ENCODE measurements at places on chromosomes 1 and 21.

- DNase-seq, result no peak
These were observed 72.9 kb downstream of the CCDC185 start for GRCh38 chr1:223466151-223466550.

DNA sequence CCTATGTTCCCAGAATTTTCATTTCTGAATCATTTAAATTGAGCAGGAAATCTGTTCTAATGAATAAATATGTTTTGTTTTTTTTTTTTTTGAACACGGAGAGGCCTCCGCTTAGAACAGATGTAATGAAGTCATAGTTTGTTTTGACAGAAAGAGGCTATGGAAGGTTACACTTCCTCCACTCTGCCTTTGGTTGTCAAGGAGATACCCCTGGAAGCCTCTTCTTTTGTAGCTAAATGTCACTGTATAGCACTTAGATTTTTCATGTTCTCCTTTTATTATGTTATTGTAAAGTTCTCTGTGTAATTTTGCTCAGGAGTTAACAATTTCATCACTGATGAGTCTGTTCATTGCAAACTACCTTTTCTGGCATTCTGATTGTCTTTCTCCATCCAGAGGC is 22.7 kb upstream of the GNG12 start:
- DNase-seq, result no peak

DNA sequence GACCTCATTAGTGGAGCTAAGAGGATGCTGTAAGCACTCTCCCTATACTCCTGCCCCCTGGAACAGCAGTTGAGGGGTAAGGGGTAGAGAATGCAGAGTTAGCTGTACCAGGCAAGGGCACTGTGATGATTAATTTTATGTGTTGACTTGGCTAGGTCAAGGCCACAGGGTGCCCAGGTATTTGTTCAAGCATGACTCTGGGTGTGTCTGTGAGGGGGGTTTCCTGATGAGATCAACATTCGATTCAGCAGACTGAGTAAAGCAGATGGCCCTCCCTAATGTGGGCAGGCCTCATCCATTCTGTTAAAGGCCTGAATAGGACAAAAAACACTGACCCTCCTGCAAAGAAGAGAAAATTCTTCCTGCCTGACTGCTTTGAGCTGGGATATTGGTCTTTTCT is 110.8 kb downstream of the KCND3 start:
- no peak for DNase-seq

DNA sequence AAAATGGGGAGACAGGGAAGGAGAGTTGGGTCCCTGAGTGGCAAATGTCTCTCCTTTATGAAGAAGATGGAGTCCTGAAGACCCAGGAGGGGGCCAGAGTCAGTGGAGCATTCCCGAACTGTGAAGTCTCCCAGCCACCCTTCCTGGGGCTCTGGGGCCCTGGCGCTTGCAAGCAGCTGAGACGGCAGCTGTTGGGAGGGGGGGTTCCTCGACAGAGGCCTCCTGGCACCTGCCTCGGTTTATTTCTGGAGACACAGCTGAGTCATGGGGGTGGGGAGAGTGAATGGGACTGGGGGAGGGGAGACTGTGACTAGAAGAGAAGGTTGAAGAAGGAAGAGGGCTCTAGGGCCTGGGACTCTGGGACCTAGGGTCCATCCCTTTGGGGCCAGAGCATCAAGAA is 14.0 kb downstream of the NES start:
- peak; percentile 94 for DNase-seq

GRCh38 chr1:212899845-212900244 is 41.8 kb downstream of the FLVCR1 start:
- no peak for DNase-seq

DNA sequence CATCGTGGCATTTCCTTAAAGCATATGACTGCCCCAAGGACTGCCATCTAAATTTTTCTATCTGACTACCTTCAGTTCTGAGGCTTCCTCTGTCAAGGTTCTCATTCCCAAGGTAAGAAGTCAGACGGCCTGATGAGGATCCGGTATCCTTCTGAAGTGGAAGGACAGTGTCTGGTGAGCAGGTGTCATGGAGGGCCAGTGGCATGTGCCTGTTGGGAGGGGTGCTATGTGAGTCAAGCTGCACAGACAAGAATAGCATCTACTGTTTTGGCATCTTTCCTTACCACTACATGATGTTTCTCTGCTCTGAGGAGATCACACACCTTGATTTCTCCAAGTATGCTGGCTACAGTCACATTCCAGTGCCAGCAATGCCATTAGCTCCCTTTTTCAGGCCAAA is 99.6 kb upstream of the RGS1 start:
- no peak for DNase-seq

DNA sequence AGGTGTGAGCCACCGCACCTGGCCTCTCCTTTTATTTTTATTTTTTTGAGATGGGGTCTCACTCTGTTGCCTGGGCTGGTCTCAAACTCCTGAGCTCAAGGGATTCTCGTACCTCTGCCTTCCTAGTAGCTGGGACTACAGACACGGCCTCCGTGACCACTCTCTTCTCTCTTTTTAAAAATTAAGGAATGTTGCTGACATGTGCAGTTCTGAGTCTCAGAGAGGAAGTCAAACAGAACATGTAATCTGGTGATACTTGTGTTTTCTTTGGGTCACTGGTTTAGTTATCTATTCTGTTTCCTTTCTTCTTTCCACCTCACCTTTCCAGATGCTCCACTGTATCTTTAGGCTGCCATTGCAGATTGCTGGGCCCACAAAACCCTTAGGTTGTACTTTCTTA is 2.7 kb downstream of the WDTC1 start:
- DNase-seq, result no peak

GRCh38 chr1:167532375-167532774 is 14.0 kb upstream of the CD247 start:
- no peak for DNase-seq

DNA sequence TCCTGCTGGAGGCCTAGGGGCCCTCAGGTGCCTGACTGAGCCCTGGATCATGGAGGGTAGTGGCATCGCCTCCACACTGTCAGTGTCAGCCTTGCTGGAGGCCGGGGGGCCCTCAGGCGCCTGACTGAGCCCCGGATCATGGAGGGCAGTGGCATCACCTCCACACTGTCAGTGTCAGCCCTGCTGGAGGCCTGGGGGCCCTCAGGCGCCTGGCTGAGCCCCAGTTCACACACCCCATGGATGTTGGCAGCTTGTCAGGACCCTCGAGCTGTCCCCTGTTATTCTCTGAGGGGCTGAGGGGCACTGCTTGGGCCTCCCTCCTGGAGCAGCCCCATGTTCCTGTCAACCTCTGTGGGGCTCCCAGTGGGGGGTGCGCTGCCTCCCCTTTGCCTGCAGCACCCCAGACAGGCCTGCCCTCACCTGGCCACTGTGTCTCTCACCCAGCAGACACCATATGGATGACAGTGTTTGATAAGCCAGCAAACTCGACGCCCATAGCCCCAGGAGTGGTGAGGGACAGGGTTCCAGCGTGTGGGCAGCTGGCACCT is 197.6 kb downstream of the LIPI start:
- DNase-seq, result no peak

DNA sequence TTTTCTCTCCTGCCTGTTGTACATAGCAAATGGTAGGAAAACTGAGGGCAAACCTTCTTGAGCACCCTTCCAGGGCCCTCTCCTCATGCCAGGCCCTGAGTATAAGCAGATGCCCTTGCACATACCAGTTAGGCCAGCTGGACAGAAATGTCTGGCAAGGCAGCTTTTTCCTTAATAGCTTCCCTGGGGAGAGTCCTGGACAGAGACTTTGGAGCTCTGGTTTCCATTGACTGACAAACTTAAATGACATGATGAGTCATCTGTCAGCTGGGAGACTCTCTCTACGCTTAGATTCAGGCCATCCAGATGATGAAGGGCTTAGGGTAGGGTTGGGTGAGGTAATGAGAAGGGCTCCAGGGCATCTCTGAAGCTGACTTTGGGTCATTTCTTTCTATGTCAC is 317.5 kb downstream of the ASTN1 start:
- peak; percentile 47 for DNase-seq

GRCh38 chr1:94922761-94923331 is 4.1 kb downstream of the CNN3 start:
- no peak for DNase-seq

DNA sequence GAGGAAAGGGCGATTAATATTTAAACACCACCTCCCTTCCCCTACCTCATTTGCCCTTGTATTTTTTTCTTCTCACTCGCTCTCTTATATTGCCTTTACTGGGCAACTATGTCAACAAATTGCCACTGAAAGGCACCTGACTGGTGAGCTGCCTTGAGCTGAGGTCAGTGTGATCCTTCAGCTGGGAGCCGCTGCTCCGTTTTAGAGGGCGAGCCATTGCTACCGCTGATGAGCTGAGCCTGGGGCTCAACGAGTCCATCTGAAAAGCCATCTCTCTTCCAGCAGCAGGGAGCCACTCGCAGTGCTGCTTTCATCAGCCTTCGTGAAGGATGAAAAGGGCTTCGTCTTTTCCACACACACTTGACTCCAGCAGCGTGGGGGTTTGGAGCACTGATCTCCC is 108.0 kb upstream of the KIF26B start:
- DNase-seq, result no peak

DNA sequence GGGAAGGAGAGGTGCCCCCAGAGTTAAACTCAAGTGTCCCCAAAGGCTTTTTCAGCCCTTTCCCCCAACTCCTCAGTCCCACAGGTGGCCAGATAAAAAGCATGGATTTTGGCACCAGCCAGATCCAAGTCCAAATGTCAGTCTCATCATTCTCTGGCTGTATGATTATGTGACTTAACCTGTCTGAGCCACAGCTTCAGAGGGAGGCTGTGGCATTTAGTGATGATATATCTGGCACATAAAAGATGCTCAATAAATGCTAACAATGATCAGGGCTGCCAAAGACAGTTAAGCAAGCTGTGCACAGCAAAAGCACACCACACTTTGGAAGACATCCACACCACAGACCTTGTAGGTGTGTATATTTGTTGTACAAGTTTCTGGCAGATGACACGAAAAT is 5.6 kb upstream of the PADI3 start:
- no peak for DNase-seq

- no peak for DNase-seq
These were observed 20.3 kb upstream of the C2CD2 start for GRCh38 chr21:41973861-41974751.

GRCh38 chr1:174110053-174110452 is 49.3 kb upstream of the RABGAP1L start:
- DNase-seq, result no peak

DNA sequence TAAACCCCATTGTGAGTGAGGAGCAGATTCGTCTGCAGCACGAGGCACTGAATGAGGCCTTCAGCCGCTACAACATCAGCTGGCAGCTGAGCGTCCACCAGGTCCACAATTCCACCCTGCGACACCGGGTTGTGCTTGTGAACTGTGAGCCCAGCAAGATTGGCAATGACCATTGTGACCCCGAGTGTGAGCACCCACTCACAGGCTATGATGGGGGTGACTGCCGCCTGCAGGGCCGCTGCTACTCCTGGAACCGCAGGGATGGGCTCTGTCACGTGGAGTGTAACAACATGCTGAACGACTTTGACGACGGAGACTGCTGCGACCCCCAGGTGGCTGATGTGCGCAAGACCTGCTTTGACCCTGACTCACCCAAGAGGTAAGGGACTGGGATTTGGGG is 132.2 kb downstream of the PAPPA2 start:
- no peak for DNase-seq

GRCh38 chr21:46095814-46096595 is 1.9 kb upstream of the COL6A2 start:
- peak; percentile 7 for DNase-seq

DNA sequence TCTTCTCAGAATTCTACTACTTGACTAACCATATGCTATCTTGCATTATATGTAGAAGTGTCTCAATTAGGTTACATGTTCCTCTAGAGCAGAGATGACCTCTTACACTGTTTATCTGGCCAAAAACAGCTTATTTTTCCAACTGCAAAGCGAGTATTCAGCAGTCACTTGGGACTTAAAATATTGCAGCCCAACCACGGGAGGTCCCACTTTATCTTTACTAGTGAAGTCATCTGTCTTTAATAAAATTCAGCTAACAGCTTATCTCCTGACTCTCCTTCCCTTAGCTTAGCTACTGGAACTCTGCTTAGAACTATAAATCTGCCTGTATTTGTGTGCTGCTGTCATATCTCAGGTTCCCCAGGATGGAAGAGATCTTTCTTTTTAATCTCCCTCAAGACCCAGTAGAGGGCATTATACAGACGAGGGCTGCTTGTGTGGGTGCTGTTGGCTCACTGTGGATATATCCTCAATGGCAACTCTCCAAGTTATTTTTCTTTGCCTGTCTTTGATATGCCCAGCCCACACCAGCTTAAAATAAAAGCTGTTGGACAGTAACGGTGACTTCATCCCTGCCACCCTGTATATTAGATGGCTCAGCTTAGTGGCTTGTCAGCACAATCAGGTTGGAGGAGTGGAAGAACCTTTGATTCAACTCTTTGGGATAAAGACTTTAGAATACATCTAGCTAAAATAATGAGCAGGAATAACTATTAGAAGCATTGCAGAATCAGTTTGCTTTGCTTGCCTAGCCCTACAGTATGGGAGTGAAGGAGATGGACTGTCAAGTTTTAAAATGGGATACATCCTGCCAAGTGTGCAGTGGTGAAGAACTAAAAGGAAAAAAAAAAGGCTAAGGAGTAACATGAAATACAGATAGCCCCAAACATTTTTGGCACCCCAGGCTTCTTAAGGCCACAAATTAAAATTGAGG is 9.6 kb downstream of the ENSA start:
- DNase-seq, result peak; percentile 47

GRCh38 chr21:45388011-45388521 is 16.9 kb upstream of the COL18A1 start:
- no peak for DNase-seq

DNA sequence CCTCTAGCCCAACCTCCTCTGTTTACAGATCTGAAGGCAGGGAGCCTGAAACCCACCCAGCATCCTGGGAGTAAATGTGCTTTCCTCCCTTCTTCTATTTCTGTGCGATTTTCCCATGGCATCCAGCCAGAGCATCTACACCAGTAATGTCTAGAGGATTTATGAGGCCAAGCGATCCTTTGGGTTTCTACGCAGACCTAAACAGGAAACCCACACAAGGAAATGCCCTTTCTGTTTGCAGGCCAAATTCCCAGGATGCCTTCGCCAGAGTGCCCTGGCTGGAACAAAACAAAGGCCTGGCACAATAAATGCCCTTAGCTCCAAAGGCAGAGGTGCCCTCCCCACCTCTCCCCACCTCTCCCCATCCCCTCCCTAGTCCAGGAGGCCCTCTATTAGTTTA is 110.5 kb upstream of the CDC42BPA start:
- no peak for DNase-seq

DNA sequence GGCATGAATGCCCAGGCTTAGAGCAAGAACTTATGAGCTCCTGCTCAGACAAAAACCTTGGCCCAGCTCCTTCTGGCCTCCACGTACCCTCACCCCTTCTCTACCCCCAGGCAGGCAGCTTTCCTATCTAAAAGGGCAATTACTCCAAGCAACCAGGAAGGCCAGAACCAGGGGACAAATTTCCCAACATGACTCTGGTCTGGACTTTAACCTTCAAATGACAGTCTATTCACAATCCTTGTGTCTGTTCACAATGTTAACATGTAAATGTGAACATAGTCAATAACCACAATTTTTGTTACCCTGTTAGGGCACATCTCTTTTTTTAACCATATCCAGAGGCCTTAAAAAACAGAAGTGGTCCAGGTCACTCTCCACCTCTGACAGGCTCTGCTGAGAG is 64.4 kb upstream of the LAPTM5 start:
- DNase-seq, result no peak

- DNase-seq, result no peak
These were observed 4.1 kb downstream of the EFHD2 start for GRCh38 chr1:15413563-15414444.

GRCh38 chr1:64246294-64246917 is 43.0 kb downstream of the UBE2U start:
- DNase-seq, result no peak

All from WERI-Rb-1 (cell line).